ENCODE measurements at places on chromosomes 1 and 21.

DNA sequence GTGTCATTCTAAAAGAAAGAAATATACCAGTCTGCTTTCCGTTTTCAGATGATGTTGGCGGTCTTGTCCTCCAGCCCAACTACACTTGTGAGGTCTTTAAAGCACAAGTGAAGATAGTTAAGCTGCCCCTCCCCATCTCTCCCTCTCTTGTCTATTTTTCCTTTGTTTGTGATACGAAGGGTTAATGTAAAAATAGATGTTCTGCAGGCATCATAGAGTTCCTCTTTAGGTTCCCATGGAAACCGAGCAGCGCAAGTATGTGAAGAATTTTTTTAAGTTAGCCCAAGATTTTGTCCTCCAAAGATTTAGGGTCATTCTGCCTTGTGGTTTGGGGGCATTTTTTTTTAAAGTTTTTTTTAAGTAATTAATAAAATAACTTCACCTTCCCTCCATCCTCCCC lies 232.4 kb upstream of the AJAP1 start:
- no peak for DNase-seq

- DNase-seq, result no peak
These were observed 112.5 kb upstream of the GFI1 start for GRCh38 chr1:92599184-92599583.

GRCh38 chr1:49323925-49324540 lies 547.3 kb upstream of the BEND5 start:
- DNase-seq, result no peak

- DNase-seq, result no peak
These were observed 46.8 kb upstream of the ZC3H11B start for GRCh38 chr1:219659684-219660083.

DNA sequence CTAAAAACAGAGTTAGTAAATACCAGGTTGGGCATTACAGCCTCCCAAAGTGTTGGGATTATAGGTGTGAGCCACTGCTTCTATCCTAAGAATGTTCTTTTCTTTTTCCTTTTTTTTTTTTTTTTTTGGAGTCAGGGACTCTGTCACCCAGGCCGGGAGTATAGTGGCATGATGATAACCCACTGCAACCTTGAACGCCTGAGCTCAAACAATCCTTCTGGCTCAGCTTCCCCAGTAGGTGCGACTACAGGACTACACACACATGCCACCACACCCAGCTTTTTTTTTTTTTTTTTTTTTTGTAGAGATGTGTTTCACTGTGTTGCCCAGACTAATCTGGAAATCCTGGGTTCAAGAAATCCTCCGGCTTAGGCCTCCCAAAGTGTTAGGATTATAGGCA lies 5.9 kb downstream of the ZBTB8OS start:
- no peak for DNase-seq

DNA sequence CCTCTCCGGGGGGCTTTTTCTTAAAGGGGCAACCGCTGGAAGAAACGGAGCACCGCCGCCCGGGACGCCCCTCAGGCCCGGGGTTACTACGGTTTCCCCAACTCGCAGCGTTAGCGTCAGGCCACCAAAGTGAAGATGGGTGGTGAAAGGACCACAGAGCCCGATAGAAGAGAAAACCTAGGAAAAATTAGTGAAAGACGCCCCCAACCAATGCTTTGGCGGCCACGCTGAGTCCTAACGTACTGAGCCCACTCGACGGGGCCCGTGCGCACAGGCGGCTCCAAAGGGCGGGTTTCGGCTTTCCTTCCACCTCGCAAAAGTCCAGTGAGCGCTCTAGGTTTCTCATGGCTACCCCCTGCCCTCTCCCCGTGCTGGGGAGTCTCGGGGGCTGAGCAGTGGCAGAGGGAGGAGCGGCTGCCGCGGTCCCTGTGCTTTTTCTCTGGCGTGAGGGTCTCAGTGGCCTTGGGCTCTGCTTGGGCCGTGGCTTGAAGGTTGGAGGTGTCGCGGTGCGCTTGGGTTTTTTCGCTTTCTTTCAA lies 12.2 kb upstream of the SPEN start:
- no peak for DNase-seq

DNA sequence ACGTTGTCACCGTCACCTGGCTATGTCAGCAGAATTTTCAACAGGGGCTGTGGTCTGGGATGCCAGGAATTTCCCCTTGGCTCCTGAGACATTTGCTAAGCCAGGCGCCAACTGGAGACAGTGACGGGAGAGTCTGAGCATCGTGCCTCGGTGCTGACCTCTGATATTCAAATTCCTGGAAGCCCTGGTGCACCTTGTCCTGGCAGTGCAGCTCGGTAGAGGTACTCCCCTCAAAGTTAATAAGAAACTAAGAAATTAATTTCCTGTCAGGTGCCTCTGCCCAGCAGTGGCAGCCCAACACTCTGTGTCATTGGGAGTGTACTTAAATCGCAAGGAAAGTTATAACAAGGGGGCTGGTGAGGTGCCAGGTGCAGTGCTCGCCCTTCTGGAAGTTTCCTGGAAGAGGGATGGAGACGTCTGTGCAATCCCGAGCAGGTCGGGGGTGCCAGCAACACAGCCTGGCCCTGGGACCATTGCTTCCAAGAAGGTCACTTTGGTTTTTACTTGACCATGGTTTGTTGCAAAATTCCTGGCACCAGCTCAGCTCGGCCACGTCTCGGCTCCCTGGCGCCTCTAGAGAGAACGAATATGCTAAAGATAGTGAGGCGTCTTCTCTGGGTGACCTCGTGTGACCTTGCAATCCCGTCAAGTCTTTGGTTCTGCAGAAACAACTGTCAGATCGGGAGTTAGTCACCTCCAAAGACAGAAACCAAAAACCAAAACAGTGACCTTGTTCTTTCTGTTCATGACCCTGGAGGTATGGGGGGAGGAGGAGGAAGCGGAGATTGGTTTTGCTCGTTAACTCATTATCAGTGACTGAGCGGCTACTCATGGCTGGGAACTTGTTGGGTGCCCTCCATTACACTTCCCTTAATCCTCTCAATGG lies 149.5 kb upstream of the VAMP3 start:
- DNase-seq, result no peak

DNA sequence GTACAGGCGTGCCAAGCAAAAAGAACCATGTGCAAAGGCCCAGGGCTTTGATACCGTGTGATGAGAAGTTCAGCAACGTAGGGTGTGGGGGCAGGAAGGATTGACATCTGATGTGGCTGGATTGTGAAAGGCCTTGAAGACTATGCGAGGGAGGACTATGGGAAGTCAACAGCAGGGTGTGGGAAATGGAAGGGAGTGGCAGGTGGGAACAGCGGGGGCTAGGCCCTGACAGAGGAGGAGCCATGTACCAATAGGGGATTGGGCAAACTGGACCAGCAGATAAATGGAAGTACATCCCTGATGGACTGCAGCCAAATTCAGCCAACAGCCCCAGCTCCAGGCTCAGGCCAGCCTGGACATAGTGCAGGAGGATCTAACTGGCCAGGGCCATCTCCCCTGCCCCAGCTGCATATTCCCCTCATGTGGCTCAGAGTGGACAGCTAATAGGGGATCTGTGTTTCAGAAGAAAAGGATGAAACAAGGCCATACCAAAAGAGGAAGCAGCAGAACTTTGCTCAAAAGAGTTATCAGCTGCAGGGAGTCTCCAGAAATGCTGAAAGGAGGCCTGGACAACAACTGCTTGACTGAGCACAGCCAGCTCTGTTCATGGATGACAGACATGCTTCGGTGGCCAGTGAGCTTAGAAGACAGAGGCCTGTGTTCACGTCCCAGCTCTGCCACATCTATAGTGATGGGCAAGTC lies 140.2 kb upstream of the SGIP1 start:
- no peak for DNase-seq

DNA sequence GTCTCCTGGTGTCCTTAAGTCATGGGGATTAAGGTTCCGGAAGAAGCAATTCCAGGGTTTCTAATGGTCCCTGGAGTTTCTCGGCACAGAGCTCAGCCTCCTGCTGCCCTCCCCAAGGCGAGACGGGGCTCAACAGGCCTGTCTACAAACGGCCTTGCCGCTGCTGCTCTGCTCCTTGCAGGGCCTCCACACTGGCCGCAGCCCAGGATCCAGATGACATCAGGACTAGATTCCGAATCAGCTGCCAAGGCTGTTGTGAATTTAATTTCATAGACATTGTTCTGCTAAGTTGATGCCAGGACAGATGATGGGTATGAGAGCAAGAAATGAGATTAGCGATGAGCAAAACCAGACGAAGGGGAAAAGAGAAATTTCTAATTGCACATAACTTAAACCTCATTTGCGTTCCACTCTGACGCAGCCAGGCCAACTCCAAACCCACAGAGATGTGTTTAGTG lies 103.6 kb upstream of the BACE2 start:
- DNase-seq, result no peak

DNA sequence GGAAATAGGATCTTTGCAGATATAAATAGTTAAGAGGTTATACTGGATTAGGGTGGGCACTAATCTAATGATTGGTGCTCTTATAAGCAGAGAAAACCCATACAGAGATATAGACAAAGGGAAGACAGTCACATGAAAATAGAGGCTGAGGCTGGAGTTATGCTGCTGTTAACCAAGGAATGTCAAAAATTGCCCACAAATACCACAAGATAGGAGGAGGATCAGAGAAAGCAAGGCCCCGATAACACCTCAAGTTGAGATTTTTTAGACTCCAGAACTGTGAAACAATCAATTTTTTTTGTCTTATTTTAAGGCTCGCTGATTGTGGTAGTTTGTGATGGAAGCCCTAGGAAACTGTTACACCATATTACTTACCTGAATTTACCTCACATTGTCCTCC lies 513.2 kb downstream of the COL11A1 start:
- no peak for DNase-seq

DNA sequence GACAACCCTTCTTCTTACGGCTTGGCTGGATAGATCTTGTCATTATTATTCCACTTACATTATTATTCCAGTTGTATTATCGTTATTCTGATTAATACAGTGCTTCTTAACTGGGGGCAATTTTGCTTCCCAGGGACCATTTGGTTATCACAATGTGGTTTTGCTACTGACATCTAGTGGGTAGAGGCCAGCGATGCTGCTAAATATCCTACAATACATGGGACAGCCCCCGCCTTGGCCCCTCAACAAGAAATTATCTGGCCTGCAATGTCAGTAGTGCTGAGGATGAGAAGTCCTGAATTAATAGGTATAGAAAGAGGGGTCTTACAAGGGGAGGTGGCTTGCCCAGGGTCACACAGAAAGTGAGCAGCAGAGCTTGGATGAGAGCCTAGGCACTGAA lies 105.6 kb downstream of the PTPRU start:
- no peak for DNase-seq

DNA sequence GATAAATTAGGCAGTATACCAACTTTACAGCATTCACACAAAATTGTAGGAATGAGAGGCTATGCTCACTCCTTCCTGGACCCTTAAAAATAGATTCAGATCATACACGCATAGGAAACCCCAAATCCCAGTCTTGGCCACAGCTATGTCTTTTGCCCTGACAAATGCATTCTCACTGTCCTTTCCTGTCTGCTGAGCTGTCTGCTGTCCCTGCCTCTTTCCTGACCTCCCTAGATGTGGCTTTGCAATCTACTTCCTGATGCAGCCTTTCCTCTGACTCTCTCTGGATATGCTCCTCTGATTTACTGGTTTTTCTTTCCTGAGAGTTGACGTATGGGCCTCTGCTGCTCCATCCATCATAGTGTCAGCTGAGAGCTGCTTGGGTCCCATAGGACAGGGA lies 59.8 kb upstream of the SLC35F3 start:
- DNase-seq, result no peak

GRCh38 chr21:18334066-18334465 lies 69.5 kb downstream of the TMPRSS15 start:
- DNase-seq, result no peak

DNA sequence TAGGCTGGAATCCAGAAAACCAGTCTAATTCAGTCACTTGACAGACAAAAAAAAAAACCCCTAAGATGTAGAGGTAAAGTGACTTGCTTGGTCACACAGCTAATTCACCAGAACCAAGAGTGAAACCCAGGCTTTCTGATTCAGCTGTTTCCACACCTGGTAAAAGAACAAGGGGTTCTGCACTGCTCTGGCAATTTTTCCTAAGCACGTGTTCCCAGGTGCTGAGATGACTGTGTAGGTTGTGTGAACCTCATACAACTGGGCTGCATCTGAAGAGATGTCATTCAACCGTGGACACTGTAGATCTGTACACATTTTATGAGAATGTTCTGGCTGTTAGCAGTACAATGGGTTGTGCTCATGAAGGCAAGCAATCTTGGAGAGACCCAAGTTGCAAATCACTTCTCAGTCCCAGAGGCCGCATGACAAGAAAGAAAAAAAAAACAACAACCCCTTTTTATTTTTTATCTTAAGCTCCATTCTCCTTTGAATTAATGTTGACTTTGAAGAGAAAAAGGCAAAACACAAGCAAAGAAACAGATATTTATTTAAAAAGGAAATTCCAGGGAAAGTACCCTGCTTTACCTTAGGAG lies 95.4 kb downstream of the INTS7 start:
- no peak for DNase-seq

DNA sequence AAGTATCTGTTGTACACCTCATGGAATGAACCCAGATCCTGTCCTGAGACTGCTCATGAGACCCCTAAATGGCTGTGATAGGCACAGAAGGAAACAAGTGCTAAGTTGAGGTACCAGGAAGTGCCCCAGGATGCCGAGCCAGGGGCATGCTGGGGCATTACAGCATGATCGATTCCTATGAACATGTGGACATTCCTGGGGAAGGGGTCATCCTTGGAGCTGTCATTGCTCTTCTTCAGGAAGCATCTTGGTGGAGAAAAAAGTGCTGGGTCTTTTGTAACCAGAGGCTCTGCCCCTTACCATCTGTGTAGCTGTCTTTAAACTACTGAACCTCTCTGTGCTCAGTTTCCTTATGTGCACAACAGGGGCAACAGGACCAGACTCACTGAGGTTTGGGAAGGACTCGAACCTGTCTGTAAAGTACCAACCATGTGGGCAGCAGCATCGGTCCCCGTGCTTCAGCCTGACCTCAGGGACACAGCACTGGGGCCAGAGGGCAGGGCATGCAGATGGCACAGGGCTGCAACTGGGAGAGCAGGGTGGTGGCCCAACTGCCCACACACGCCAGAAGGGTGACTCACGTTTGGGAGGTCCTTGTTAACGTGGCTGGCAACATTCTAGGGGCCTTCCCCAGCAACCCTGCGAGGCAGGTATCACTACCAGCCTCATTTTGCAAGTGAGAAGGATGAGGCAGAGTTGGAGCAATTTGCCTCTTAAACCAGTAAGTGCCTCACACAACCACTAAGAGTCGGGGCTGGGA lies 142.3 kb upstream of the EDN2 start:
- no peak for DNase-seq

All from suprapubic skin (tissue), 4 donors.